ENCODE measurements at places on chromosomes 6 and 20.

GRCh38 chr20:38109591-38110524 lies 55.2 kb downstream of the TGM2 start:
- no peak for DNase-seq

- DNase-seq: no peak
Measured at GRCh38 chr6:68754681-68755213, 119.7 kb downstream of the ADGRB3 start.

GRCh38 chr20:10329387-10330005 lies 104.5 kb downstream of the MKKS start:
- no peak for DNase-seq

- no peak for DNase-seq
Measured at GRCh38 chr6:152598901-152599537, 38.1 kb downstream of the SYNE1 start.

DNA sequence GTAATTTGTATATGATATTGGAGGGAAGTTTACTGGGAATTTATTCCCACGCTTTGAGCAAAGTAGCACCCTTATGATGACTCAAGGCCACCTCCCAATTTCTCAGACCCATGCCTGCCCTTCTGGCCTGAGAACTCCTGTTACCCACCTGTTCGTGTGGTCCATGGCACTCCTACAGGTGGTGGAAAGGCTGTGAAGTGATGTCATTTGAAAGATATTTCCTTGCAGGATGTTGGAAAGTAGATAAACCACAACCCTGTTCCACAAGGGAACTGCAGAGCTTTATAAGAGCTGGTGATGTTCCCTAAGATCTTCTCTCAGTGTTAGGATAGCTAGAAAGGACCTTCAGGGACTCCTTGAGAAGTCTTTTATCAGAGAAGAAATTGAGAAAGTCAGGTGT lies 70.5 kb downstream of the ADGRG6 start:
- no peak for DNase-seq

GRCh38 chr20:49799698-49800097 lies 12.9 kb upstream of the SLC9A8 start:
- no peak for DNase-seq

GRCh38 chr6:123053602-123054225 lies 57.7 kb downstream of the CLVS2 start:
- no peak for DNase-seq

DNA sequence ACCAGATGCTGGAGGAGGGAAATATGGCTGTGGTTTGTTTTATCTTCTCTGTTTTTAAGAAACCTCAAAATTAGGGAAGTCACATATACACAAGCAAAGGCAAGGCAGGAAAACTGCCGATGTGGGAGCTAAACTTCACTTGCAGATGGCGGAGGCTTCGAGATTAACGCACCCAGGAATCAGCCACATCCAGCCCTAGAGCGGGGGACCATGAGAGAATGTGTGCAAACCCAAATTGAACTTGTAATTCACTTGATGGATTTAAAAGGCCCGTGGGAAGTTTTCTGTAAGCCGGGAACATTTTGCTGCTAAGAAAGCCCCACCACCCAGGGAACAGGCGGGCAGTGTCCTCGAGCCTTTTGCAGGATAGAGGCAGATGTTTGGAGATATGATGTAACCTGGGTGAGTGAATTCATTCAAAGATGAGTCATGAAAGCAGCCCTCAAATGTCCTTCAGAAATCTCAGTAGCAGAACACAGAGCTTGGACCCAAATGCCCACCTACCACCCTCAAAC lies 39.9 kb downstream of the PREX1 start:
- no peak for DNase-seq

GRCh38 chr6:27582928-27583725 lies 110.2 kb upstream of the ZNF184 start:
- no peak for DNase-seq

- no peak for DNase-seq
Measured at GRCh38 chr6:32945108-32945760, 4.4 kb upstream of the HLA-DMB start.

- DNase-seq: no peak
Measured at GRCh38 chr20:33130568-33131061, 37.3 kb upstream of the BPIFA2 start.

DNA sequence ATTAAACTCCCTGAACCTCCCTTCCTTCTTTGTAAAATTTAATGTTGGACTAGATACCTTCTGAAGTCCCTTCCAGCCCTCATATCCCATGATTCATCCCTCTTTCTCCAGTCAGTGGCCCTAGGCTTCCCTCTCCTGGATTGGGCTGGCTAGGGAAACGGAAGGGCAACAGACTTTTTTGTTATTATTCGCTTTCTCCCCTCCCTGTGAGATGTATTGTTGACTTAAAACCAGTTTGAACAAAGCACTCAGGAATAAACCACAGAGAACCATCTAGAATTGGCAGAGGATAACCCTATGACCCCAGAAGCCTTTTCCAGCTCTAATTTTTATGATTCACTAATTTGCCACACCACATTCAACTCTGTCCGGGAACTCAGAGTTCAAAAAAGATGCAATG lies 239.7 kb upstream of the SUPT3H start:
- no peak for DNase-seq

- DNase-seq: no peak
Measured at GRCh38 chr6:1385129-1386037, 4.0 kb upstream of the FOXF2 start.

- DNase-seq: no peak
Measured at GRCh38 chr6:31737315-31737990, 1.1 kb upstream of the CLIC1 start.

- DNase-seq: no peak
Measured at GRCh38 chr6:3808759-3809514, 40.2 kb upstream of the FAM50B start.

- no peak for DNase-seq
Measured at GRCh38 chr6:160221918-160222317, 36.7 kb downstream of the SLC22A2 start.

Measured in NCI-H2107 (cell line).